ENCODE measurements at places on chromosomes 7 and 10.
A peak's percentile ranks its signal among the peaks of the same experiment; 100 is the strongest.

- peak; percentile 12 for DNase-seq
These were observed 72.3 kb upstream of the SRRM3 start for GRCh38 chr7:76129366-76129765.

GRCh38 chr7:34354899-34355298 lies 303.1 kb upstream of the NPSR1 start:
- DNase-seq = no peak

- no peak for DNase-seq
These were observed 100.8 kb downstream of the ARHGAP21 start for GRCh38 chr10:24622781-24623301.

- no peak for DNase-seq
These were observed 3.2 kb downstream of the BZW2 start for GRCh38 chr7:16649196-16649595.

DNA sequence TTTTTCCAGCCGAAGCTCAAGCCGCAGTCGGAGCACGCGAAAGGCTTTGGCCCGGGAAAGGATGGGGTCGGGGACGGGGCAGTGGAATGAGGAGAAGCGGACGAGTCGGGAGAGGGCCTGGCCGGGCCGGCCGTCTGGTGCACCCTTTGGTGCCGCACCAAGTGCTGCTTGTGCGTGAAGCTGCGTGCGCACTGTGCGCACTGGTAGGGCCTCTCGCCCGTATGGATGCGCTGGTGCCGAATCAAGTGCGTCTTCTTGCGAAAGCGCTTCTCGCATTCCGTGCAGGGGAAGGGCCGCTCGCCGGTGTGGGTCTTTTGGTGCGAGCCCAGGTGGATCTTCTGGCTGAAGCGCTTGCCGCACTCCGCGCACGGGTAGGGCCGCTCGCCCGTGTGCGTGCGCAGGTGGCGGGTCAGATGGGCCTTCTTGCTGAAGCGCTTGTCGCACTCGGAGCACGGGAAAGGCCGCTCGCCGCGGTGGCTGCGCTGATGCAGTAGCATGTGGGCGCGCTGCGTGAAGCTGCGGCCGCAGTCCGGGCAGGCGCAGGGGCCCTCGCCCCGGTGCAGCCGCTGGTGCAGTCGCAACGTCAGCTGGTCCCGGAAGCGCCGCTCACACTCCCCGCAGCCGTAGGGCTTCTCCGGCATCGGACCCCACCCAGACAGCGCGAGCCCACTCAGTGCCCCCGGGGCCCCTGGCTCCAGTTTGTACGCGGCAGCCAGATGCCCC lies 7.8 kb downstream of the ZNF467 start:
- no peak for DNase-seq

DNA sequence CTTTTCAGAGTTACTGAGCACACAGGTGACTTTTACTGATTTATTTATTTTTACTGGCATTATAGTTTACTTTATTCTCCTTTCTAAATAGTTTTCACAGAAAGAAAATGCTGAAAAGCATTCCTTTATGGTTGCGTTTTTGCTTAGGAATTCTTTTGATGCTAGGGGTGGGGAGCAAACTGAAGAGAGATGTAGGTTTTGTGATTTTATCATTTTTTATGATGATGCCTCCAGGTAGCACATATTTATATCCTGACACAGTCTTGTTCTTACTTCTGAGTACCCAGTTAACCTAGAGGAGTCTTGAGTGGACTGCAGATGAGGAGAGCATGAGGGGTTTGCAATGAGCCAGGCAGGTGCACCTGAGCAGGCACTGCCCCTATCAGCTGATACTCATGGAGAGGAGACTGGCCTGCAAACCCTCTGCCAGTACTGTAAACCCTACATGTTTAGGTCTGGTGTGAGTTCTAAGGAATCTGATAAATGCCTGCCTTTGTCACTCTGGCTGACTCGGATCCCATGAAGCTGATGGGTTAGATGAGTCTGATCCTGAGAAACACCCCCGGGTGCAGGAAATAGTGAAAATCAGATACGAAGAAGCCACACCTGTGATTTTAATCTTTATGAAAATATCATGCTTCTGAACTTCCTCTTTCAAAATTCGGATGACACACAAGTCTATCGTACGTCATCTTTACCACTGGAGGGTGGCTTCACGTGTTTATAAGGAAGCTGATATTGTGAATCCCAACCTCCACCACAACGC lies 302.9 kb downstream of the WDR37 start:
- no peak for DNase-seq

- DNase-seq = no peak
These were observed 129.1 kb downstream of the LRRC4 start for GRCh38 chr7:127901895-127902703.

DNA sequence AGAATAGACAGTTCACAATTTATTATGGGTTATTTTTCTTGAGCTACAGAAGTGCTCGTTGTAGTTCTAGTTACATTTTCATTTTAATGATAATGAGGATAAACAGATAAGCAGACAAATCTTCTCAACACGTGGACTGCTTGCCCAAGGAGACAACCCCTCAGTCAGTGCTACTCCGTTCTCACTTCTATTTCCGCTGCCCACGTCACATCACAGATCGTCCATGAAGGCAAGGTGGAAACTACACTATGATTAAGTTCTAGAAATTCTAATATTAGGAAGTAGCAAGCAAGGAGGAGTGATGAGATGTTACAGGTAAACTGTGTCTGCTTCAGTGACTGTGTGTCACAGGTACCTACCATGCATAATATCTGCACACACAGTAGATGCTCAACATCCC lies 210.5 kb downstream of the CHCHD3 start:
- DNase-seq = no peak

DNA sequence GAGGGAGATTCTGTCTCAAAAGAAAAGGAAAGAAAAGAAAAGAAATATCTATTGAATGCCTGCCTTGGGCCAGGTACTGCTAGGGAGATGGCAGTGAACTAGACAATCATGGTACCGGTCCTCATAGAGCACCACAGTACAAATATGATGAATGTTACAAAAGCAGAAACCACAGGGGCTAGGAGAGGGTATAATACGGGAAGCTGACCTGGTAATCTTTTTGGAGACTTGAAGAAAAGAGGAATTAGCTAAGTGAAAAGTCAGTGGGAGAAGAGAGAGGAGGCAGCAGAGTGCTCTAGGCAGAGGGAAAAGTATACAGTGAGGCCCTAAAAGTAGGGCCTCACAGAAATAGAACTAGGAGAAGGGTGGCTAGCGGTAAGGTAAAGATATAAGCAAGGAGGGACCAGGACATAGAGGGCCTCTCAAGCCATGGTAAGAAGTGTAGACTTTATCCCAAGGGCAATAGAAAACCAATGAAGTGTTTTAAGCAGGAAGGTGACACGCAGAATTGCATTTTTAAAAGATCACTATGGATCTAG lies 42.8 kb upstream of the WNT8B start:
- no peak for DNase-seq
